ENCODE measurements at places on chromosomes 1 and 21. TPM values are rescaled to one million over a fixed set of nuclear protein-coding genes. Genes with fewer than 3 reads are reported as not detected.

Gene OR2T35
- polyA plus RNA-seq: 0.13 TPM

Gene AMY1B
- not detected for polyA plus RNA-seq

Gene PCP4L1
- not detected for polyA plus RNA-seq

Gene ZNF593OS
- polyA plus RNA-seq: 3.5 TPM

Gene EPHA2
- not detected for polyA plus RNA-seq

Gene PHACTR4
- polyA plus RNA-seq: 6.9 TPM

Gene PTAFR
- 2.2 TPM for polyA plus RNA-seq

Gene LGR6
- polyA plus RNA-seq: not detected
